ENCODE measurements at places on chromosomes 5 and 9. TPM values are rescaled to one million over a fixed set of nuclear protein-coding genes. Genes with fewer than 3 reads are reported as not detected.

ZMAT2 gene
- total RNA-seq = 33.4 TPM

LCN12 gene
- total RNA-seq = not detected

AGXT2 gene
- not detected for total RNA-seq

JAKMIP2 gene
- not detected for total RNA-seq

FBP1 gene
- total RNA-seq = 0.64 TPM

FAM78A gene
- total RNA-seq = 3.3 TPM

IFNK gene
- total RNA-seq = not detected

SYNPO gene
- total RNA-seq = 12.3 TPM

Measured in dermis microvascular lymphatic vessel endothelial cell (primary cell).